ENCODE measurements at places on chromosomes 3 and 15.

- no peak for DNase-seq
Observed at GRCh38 chr3:40649346-40649745, 124.6 kb downstream of the ZNF621 start.

DNA sequence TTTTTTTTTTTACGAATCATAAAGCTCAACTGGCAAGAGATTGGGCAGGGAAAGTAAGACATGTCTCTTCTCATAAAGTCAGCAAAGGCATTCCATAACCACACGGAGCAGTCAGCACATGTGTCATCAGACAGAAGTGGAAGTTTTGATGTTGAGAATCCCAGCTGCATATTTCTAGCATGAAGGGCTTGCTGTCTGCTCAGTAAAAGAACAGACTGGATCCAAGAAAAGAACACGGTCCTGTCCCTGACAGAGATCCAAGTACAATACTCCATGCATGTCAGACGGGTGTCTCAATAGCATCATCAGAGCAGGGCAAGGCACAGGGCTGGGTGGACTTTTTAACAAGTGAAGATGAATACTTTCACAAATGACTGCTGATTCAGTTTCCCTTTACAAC lies 38.2 kb downstream of the ABI3BP start:
- DNase-seq: no peak

DNA sequence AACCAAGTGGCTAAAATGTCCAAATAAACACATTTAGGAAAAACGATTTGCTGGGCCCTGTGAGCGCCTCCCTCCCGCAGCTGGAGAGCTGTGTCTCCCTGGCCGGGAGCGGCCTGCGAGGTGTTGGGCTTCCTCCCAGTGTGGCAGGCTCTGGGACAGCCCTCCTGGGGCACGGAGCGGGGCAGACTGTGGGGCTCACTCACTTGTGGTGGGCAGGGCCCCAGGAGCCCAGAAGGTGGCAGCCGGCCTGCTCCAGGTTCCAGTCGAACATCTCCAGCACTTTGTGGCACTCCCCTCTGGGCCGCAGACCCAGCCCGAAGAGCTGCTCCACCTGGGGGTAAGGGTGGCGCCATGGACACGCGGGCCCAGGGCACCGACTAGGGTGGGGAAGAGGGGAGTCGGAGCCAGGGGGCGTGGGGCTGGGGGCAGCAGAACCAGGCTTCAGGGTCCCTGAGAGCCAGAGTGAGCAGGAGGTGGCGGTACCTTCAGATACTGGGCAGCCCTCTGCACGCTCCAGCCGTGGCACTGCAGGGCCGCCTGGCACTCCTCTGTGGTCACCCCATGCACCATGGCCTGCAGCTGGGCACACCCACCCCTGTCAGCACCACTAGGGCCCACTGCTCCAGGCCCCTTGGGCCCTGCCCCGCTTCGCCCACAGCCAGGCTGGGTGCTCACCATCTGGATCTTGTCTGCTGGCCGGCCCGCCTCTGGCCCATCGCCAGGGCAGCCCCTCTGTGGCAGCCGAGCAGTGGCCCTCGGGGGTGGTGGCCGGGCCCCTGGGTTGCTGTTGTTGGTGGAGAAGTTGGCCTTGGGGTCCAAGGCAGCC lies 41.5 kb downstream of the TNK2 start:
- no peak for DNase-seq

DNA sequence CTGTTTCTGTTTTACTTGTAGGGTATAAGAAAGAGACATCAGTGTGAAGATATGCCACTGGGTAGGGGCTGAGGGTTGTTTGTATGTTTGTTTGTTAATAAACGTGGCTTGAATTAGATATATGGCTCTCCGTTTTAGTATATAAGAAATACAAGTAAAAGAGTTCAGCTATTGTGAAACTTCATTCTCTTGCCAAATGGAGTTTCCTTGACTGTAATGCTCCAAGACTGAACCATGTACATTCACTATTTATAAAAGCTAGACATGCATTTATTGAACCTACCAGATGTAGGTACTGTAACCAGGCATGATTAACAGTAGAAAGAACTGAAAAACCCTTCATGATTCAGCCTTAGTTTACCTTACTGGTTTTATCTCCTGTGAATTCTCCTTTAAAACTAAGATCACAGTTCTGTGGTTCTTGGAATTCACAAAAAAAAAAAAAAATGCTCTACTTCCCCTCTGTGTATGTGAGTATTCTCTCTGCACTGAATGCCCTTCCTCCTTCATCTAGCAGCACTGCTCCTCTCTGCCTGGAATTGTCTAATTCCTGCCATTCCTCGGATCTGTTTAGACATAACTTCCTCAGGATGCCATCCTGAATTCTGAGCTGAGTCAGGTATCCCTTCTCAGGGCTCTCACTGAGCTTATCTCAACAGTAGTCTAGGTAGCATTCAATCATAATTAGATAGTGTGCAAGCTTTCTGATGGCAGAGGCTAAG lies 504.4 kb downstream of the FHIT start:
- no peak for DNase-seq

GRCh38 chr3:170829546-170830272 lies 40.3 kb downstream of the RPL22L1 start:
- DNase-seq: no peak

- no peak for DNase-seq
Observed at GRCh38 chr3:171132873-171133272, 106.4 kb upstream of the SLC2A2 start.

DNA sequence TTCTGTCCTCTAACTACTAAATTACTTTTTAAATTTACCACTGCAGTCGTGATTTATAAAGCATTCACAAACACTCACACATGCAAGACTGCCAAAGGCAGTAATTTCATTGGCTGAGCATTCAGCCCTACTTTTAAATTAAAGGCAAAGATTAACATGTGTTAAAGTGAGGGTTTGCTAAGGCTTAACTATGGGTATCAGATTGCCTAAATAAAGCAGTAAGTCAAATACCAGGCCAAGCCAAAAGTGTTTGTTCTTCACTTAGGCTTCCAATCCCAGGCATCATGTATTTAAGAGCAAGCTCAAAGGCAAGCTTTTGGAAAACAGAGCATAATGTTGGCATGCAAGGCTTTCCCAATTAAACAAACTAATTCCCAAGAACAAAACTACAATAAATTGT lies 187.3 kb downstream of the SUCNR1 start:
- no peak for DNase-seq
